ENCODE measurements at places on chromosomes 7 and 10.

- no peak for DNase-seq
Measured at GRCh38 chr10:4847561-4848355, 21.8 kb downstream of the AKR1E2 start.

DNA sequence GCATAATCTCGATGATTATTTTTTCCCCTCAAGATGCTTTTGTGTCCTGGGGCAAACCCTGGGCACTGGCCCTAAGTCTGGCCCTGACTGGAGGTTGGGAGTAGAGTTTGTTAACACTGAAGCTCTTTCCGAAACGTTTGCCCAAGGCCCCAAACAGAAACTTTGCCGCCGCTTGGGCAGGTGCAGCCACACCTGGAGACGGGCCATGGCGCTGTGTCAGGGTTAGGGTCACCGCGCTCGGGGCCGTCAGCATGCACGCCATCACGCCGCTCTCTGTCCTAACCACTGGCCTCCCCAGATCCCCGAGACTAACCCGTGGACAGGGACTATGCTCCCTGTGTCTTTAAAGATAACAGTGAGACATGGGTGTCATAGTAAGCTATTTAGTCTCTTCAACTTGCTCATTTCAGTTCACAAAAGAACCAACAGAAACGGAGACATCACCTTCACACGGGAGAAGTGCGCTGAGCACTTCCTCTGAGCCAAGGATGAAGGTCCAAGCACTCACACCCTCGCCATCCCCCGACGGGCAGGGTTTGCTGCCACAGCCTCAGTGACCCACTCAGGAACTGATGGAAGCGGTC is 85.3 kb upstream of the DIP2C start:
- DNase-seq, result no peak

- DNase-seq, result no peak
Measured at GRCh38 chr7:131692131-131692960, 135.9 kb upstream of the PODXL start.

DNA sequence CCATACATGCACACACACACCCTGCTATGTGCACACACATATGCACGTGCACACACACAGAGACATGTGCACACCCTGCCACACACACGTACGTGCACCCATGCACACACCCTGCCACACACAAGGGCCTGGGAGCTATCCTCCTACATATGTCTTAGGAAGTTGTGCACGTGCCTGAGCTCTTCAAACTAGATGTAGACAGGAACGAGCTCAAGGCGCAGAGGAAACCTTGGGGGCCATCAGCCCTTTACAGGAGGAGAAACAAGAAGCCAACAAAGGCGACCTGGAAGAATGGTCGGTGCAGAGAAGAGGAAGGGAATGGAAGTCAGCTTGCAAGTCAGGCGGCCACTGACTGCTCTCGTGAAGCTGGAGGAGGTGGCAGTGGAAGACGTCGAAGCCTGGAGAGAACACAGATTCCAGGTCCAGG is 58.7 kb downstream of the AOC1 start:
- DNase-seq, result no peak

- no peak for DNase-seq
Measured at GRCh38 chr10:112580267-112580666, 133.3 kb downstream of the VTI1A start.

DNA sequence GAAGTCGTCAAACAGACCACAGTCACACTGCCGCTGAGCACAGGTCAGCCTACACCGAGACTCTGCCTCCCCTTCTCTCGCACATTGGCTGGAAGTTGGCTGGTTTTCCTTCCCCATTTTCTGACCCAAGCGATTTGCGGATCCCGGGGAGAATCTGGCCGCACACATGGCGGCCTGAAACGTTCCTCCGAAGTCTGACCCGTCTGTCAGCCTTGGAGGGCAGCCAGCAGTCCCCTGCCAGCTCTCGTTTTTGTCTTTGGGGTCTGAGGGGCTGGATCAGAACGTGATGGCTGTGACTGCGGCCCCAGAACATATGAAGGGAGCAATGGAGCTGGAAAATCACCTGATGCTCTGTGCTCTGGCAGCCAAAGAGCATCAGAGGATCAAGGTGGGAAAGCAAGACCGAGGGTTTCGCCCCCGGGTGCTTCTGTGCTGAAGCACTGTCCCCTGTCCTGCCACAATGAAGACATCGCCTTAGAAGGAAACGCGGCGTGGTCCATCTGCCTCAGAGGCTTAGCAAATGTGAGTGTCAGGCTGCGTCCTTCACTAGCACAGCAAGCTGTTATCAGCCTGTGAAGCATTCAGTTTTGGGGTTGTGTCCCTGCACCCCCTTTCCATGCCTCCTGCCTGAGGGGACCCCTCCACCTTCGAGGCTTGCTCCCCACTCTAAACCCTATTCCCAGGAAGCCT is 119.3 kb upstream of the SHH start:
- DNase-seq, result no peak

DNA sequence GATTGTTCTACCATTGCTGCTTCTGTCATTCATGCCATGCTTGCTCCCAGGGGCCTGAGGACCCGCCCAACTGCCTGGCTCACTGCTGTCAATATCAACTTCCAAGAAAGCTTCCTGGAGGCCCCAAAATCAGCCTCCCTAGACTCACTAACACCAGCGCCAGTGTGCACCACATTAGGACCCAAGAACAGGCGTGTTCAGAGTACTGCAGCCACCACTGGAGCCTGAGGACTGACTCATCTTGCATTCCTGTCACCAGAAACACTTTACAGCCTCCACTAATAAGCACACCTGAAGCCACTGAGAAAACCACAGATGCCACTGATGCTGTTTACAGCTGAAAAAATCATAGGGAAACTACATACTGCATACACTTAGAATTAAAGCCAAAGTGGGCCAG is 1284.3 kb downstream of the TYW1 start:
- no peak for DNase-seq

GRCh38 chr10:32156031-32156495 is 99.8 kb upstream of the KIF5B start:
- DNase-seq, result no peak

DNA sequence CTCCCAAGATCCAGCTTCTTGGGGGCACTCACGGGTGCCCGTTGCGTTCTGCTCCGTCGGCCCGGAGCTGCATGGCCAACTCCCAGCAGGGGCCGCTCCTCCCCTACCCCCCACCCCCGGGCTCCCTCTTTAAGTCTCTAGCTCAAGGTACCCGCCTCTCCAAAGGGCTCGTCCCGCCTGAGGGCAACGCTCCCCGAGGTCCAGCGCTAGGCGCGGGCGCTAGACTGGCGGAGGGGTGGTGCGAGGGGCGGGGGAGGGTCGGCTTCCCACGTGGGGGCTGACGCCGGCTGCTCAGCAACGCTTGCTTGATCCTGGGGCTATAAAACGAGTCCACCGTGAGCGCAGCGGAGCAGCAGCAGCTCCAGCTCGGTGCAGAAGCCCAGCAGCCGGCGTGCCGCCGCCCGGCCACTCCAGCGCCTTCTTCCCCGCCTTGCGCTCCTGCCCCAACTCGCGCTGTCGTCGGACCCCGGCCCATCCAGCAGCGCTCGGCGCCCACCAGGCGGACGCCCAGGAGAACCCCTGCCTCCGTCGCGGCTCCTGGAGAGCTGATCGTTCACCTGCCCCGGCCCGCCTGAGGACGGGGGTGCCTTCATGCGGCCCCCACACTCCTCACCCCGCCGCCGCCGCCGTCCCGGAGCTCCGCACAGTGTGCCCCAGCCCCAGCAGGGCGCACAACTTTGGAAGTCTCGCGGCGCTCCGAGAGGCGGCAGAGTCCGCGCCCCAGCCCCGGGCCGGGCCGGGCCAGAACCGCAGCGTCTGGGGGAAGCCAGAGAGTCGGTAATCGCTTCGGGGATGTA is at the start of gene ADRA2A:
Gene ADRA2A (plus strand): TSS at position 348 of the 797 bp plus-strand sequence. CDS start 968 bp downstream, outside the sequence.
- DNase-seq, result no peak

DNA sequence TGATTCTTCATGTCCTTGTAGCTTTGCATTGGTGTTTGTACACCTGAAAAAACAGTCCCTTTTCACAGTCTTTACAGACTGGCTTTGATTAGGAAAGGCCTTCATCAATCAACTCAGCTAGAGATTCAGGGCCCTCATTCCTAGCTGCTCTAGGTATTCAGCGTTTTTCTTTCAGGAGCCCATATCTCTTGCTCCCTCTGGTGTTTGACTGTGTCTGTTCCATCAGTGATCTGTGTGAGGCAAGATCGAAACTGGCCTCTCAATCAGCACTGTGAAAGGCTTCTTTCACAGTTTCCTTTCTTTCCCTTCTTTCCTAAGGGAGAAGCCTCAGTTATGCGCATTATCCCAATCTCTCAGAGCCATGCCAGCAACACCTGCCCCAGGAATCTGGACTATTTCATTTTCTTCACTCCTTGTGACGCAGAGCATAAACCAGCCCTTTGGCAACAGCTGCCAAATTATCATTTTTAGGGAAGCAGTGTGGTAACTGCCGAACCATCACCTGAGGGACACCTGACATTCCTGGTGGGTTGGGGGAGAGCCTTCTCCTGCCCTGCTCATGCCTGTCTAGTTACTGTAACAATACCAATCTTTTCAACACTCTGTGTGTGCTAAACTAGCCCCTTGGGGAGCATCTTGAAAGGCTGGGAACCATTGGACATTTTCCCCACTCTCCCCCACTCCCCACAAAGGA is 75.7 kb upstream of the CCDC71L start:
- no peak for DNase-seq

- DNase-seq, result no peak
Measured at GRCh38 chr10:14063531-14064285, 267.0 kb downstream of the FRMD4A start.

DNA sequence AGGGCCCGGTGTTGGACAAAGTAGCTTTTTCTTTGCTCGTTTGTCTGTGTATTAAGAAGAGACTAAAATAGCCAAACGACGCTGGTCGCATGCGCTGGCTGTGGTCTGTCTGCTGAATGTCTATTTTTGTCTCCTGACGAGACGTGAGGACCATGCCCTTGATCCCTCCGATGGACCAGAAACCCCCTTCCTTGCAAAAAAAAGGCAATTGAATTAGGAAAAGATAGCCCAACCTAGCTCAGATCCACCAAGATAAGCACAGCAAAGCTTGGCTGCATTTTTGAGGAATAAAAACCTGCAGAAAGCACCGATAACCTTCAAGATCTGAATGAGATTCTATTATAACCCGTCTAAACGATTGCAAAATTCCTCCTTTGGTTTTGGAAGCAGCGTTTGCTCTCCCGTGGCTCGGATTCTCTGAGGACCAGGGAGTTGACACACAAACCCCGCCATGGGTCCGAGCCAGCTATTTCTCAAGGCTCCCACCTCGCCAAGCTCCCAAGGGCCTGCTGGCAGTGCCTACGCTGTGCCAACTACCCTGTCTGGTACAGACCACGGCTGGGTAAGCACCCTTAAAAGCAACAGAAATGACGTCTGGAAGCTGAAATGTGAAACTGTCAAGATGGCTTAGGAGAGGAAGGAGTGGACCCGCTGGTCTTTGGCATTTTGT is 17.7 kb upstream of the TTYH3 start:
- no peak for DNase-seq

DNA sequence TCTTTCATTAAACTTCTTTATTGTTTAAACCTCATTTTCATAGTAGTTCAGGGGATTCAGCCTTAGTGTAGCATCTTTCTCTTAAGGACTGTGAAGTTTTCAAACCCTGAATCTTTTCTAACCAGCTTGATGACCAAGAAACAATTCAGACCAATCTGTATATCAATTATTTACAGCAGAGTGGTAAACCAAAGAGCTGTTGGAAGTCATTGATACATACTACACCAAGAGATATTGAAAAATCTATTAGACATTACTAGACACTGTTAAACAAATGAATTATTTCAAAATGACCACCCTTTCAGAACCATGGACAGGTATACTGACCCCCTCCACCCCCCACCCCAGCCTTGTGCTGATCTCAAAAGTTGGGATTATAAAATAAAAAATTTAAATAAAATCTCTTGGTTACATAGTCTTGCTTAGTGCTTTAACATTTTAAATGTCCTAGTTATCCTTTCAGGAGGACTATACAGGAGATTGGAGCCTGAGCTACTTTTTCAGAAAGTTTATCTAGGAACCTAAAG is 143.9 kb upstream of the LSM8 start:
- DNase-seq, result no peak

DNA sequence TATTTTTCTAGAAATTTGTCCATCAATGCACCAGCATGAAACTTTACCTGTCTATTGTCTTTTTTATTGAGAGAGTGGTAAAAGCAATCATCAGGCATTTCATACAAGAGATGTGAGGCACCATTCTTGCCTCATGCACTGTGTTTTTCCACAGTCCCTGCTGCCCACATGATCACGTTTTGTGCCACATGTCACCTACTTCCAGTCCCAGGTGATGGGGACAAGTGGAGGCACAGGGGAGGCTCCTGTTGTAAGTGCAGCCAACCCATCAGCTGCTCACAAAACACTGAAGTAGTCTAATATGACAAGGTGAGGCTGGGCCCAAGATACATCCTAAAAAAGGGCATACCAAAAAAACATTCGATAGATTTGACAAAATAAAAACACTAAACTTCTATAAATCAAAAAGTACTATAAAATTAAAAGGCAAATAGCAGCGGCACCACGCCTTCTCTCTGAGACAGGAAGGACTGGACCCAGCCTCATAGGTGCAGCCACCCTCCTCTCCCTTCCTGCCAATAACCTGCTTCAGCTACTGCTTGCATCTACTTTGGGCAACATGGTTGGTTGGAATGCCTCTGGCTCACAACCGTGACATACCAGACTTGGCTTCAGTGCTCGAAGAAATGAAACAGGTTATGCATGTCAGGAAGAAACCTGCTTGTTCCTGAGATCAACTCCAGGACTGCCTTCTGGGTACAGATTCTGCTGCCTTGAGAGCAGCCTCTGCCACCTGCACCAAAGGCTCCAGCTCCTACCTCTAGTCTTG is 2.3 kb downstream of the ZC3HAV1L start:
- DNase-seq, result peak; percentile 46

- no peak for DNase-seq
Measured at GRCh38 chr10:58781873-58782488, 269.3 kb downstream of the BICC1 start.
